ENCODE measurements at places on chromosomes 16 and 17.

- no peak for DNase-seq
Measured at GRCh38 chr16:7334801-7335560, 2.3 kb downstream of the RBFOX1 start.

DNA sequence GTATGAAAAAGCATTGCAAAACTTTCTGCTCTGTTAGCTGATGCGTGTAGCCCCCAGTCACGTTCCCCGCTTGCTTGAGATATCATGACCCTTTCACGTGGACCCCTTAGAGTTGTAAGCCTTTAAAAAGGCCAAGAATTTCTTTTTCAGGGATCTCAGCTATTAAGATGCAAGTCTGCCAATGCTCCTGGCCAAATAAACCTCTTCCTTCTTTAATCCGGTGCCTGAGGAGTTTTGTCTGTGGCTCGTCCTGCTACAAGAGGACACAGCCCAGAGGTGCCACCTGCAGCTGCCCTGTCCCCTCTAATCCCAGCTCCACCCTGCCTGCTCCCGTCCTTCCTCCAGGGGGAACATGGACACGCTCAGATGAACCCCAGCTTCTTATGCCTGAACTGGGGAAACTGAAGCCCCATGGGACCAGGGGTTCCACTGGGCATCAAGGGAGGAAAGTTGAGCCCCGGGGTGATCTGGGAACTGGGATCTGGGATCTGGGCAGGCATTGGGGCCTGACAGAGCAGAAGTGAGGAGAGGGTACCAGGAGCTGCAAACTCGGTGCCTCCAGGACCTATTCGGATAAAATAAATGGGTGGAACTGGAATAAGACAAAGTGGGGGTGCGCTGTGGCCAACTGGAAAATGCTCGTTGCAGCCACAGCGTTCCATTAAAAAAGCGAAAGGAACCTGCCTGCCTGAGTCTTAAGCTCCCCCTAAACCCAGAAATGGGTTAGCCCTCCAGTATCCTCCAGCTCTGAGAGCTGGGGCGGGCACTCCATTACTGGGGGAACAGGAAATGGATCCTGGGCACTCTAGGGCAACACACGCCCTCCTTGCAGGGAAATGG, 19.7 kb downstream of the QPRT start:
- no peak for DNase-seq

DNA sequence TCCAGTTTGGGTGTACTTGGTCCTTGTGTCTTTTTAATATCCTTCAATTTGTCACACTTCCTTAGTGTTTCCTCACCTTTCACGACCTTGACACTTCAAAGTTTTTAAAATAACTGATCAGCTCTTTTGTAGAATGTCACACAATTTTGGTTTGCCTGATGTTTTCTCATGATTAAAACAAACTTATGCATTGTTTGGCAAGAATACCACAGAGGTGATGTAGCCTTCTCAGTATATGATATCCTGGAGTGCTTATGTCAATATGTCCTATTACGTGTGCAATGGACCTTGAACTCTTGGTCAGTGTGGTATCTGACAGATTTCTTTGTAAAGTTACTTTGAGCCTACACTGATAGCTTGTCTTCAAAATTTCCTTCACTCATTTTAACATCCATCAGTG, 297.4 kb downstream of the CNTNAP4 start:
- no peak for DNase-seq

DNA sequence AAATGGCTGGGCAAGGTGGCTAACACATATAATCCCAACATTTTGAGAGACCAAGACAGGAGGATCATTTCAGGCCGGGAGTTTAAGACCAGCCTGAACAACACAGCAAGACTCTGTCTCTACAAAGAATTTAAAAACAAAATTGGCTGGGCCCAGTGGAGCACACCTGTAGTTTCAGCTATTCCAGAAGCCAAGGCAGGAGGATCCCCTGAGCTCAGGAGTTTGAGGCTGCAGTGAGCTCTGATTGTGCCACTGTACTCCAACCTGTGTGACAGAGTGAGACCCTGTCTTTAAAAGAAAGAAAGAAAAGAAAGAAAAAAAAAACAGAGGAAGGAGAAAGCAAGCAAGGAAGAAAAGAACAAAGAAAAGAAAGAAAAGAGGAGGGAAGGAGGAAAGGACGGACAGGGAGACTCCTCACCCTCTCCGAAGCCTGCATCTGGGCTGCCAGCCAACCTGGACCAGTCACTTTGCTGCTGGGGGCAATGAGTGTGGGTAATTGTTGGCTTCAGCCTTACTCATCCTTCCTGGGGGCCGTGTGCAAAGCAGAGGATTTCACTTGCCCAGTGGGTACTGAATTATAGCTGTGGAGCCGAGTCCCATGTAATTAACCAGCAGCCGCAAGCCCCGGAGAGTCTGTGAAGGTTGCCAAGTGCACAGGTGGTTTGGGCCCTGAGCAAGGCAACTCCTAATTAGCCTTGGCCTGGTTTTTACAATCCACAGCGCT, 6.7 kb upstream of the MT4 start:
- no peak for DNase-seq

DNA sequence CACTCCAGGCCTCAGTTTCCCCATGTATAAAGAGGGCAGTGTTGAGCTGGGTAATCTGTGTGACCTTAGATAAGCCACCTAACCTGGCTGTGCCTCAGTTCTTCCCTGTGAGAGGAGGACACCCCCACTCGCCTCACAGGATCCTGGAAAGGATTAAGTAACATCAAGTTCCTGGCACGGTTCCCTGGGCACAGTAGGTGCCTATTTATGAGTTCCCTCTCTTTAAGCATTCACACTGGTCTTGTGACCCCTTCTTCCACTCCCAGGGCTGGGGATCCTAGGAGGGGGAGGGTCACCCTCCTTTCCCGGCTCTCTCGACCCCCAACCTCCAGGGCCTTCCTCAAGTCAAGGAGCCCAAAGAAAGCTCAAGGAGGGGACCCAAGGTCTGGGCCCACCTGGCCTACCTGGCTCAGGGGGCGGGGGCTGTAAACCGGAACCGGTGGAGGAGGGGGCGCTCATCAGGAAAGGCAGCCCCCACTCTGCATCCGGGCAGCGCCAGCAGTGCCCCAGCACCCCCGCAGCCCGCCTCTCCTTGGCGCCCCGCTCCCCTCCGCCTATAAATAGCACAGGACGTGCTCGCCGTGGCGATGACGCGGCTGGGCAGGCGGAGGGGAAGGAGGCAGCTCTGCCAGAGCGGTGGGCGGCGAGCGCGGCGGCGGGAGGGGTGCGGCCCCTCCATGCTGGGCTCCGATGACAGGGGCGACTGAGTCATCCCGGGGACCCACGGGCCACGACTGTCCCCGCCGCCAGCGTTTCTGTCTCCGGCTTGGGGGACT, 9.4 kb downstream of the RPL19 start:
- DNase-seq = peak; percentile 21

DNA sequence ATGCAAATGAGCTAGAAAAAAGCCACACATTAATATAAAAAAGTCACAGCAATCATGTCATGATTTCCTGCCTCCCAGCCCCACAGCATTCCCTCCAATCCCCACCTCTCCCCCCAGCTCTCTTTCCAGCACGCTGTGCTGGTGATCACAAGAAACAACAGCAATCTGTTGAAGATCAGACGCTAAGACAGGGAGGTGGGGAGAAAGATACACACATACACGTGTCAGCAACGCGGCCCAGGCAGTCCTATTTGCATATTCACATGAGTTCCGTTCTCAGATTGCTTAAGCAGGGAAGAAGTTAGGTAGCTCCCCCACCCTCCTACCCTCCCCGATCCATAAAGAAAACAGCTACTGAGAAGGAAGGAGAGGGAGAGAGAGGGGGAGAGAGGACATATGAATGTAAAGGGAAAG, 405.5 kb upstream of the PSMD7 start:
- no peak for DNase-seq

DNA sequence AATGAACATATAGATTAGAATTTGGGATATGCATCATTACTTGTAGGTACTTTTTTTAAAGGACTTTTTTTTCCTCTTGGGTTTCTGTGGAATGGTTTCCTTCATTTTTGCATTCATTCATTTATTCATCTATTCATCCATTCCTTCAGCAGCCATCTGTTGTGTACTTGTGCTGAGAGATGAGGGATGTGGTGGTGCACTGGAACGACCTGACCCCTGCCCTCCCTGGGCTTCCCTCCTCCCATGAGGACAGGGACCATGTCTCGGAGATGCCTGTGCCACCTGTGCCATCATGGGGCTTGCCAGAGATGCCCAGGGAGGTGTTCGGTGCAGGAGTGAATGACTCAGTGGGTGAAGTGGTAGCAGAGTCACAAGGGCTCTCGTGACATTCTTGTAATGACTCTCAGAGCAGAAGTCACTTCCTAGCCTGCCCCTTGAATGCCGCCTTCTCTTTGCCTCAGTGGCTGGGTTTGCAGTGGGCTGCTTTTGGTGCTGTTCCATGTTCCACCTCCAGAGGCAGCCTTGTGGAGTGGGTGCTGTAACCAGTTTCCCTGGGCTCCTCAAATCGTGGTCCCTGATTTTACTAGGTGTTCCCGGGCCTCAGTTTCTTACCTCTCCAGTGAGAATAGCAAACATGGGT, 43.9 kb downstream of the CLEC16A start:
- DNase-seq = no peak

All from stimulated activated CD8-positive, alpha-beta memory T cell treated with anti-CD3 and anti-CD28 coated beads, Interleukin-15, amount 100 ng/mL, for 1 hour (primary cell).